Hindlimb muscle (tissue), 1 donor: ENCODE measurements at places on chromosomes 5 and 9.

GRCh38 chr9:88628114-88628513 is 93.1 kb downstream of the NXNL2 start:
- no peak for DNase-seq

GRCh38 chr5:119578937-119579336 is 50.4 kb upstream of the FAM170A start:
- DNase-seq = no peak

DNA sequence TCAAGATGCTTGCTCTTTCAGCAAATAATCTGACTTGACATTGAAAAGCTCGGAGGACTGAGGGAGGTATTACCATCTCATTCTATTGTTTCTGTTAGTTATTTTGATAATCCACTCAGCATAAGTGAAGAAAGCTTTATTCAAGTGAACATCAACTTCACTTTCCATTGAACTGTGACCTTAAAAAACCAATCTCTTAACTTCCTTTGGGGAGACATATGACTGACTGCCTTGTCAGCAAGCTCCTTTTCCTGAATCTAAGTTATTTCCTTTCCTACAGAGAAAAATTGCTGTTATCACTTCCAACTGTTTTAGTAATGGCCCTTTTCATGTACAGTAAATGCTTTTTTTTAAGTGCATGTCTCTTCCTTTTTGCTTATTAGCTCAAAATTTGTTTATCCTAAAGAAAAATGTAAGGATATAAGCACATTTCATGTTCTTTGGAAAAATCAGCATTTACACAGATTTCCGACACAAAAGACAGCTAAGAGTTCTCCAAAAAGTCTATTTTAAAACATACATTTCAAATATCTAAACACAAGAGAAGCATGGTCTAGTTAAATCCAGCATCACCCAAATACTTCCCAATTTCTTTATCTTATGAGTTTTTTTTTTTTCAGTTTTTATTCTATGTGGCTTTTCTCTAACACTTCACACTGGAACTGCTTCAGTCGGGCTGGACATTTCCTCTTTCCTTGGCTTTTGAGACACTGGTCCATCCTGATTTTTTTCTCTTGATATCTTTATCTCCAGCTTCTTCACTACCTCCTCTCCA is 117.9 kb upstream of the DAB2 start:
- no peak for DNase-seq

DNA sequence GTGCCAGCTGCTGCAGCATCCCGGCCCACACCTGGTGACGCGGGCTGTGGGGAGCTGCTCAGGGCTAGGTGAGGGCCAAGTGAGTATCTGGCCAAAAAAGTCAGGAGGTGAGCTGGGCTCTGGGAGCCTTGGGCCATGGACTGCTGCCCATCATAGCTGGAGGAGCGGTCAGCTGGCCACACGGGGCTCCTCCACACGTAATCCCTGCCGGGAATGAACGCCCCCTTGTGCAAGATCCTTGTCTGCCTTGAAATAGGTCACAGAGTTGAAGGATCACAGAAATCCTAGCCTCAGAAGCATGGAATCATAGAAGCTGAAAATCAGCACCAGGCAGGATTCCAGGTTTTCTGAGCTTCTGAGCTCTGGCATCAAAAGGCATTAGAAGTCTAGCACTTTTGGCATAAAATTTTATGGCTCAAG is 16.8 kb upstream of the COL27A1 start:
- DNase-seq = no peak

GRCh38 chr5:83044926-83045325 is 32.3 kb downstream of the TMEM167A start:
- DNase-seq = no peak

DNA sequence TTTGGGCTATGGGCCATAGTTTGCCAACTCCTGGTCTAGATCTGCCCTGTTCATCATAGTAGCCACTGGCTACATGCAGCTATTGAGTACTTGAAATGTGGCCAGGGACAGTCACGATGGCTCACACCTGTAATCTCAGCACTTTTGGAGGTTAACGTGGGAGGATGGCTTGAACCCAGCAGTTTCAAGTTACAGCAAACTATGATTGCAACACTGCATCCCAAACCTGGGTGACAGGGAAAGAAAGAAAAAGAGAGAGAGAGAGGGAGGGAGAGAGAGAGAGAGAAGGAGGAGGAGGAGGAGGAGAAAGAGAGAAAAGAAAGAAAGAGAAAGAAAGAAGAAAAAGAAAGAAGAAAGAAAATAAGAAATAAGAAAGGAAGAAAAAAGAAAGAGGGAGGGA is 5.1 kb upstream of the GMCL2 start:
- no peak for DNase-seq

- no peak for DNase-seq
These were observed 2.1 kb downstream of the ARHGEF37 start for GRCh38 chr5:149583394-149583793.

DNA sequence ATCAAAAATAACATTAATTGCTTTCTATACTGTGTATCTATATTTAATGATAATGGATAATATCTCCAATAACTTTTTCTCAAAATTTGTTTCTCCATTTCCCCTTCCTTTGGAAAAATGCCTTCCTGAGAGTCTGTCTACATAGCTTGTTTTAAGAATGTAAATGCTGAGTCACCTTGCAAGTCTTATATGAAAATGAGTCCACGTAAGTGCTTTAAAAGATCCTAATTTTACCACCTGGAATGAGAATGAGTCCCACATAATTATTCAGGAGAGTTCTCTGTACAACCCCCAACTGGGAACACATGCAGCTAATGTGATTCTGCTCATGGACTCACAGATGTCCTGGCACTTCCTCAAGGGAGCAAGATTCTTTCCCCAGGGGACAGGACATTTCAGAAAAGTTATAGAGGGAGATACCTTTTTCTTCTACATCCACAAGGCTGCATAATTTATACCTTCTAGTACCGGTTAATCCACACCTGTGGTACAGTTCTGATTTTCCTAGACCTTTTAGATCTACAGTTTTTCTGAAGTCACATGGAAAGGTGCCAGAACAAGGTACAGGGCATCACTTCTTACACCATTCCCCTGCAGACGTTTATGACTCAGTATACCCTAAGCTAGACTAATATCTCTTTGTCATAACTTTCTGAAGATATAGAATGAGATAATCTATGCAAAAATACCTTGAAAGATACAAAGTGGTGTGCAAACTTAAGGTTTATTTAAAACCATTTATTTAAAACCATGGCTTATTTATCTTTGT is 314.1 kb downstream of the CETN3 start:
- DNase-seq = no peak

- DNase-seq = no peak
These were observed 45.7 kb upstream of the GPR151 start for GRCh38 chr5:146561711-146562110.

DNA sequence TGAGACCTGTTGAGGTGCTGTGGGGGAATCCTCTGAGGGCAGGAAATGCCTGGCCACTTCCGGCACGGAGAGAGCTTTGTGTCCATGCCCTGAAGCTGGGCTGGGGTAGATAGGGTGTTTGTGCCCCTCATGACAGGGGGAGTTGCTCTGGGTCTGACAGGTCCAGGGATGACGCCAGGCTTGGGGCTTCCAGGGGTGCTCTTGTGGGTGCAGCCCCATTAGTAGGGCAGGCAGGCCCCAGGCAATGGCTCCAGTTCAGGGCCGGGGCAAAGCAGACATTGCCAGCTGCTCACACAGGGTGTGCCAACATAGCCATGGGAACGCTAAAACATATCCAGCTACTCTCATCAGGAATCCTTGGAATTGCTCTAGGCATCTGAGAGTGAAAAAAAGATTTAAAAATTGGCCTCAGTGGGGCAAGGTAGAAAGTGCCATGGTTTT is 21.1 kb downstream of the PITX1 start:
- no peak for DNase-seq

- DNase-seq = no peak
These were observed 12.4 kb upstream of the HSDL2 start for GRCh38 chr9:112367465-112367864.

GRCh38 chr5:9013147-9013546 is 532.7 kb downstream of the SEMA5A start:
- DNase-seq = no peak

DNA sequence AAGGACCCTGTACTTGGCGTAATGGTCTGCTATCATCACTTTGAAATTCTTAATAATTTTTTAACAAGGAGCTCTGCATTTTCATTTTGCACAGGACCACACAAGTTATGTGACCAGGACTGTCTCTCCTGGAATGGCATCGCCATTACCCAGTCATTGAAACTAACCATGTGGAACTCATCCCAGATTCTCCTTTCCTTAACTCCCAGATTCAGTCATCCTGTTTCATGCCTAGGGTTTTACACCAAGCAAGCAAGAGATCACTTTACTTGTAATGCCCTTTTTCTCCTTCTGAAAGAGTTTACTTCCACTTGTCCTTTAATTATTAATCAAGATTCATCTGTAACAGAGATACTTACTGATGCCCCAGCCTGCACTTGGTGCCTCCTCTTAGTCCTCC is 12.0 kb downstream of the FRMD3 start:
- no peak for DNase-seq

- DNase-seq = no peak
These were observed 40.0 kb upstream of the PHYKPL start for GRCh38 chr5:178272591-178272990.

DNA sequence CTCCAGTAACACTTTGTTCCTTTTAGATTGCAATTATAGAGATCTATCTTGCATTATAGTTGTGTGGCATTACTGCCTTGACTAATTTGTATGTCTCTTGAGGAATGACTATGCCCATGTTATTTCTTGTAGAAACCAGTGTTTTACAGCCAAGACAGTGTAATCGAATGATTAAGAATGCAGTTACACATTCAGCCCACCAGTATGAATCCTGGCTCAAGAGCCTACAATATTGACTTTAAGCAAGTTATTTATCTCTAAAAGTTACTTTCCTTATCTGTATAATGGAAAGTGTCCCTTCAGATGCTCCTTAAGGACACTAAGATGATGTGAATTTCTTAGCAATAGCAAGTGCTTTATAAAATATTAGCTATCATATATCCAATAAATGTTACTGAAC is 9.7 kb upstream of the SNX24 start:
- no peak for DNase-seq

DNA sequence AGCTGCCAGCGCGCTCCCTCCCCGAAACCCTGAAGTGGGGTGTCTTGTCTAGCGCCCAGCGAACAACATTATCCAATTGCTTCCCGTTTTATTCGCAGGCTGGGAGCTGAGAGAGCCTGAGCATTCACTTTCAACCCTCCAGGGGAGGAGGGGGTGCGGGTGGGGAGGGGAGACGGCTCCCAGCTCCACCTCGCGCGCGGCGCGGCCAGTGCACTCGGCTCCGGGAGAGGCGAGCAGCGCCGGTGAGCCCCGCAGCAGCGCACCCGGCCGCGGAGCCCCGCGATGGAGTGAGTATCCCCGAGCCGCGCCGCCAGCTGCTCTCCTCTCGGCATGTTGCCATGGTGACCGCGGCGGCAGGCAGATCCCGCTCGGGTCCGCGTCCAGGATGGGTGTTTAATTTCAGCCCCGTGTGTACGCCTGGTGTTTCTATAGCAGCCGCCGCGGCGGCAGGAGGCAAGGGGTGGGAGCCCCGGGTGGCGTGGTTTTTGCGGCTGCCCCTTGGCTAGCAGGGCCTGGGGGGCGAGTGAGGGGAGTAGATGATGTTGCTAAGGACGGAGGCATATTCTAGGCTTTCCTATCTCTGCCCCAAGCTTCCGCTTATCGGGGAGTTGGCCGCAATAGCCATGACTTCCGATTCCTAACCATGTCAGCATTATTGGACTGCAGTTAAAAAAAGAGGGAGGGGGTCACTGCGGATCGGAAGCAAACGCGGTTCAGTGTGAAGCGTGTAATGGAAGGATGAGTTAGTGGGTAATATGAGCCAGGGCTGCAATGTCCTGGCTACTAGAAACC is 139.2 kb upstream of the PALM2AKAP2 start:
- peak; percentile 80 for DNase-seq

DNA sequence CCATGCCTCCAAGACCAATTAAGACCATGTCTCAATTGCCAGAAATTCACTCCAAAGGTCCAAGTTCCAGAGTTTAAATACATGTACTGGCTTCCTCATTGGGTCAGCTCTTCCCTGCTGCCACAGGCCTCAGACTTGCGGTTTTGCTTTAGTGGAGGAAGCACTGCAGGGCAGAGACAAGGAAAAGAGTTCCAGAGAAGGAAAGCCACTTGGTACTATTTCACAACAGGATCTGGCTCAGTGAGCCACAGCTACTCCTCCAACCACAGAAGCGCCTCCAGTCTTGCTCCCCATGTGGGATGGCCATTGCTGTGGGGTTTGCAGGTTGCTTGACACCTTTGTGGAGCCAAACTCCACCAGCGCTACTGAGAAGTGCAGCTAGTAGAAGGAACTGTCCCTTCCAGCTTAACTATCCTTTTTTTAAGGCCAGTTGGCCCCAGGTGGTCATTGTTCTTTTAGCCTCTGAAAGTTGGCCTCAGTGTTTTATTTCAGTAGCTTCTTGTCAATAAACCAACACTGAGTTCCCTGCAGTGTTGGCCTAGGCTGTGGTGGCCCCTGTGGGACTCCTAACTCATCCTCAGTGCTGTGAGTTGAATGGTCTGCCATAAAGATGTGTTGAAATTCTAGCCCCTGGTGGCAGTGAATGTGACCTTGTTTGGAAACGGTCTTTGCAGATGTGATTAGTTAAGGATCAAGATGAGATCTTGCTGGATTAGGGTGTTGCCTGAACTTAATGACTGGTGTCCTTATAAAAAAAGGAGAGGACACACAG is 93.7 kb upstream of the DAP start:
- DNase-seq = peak; percentile 6

GRCh38 chr5:159178978-159179377 is 30.4 kb downstream of the RNF145 start:
- DNase-seq = no peak

DNA sequence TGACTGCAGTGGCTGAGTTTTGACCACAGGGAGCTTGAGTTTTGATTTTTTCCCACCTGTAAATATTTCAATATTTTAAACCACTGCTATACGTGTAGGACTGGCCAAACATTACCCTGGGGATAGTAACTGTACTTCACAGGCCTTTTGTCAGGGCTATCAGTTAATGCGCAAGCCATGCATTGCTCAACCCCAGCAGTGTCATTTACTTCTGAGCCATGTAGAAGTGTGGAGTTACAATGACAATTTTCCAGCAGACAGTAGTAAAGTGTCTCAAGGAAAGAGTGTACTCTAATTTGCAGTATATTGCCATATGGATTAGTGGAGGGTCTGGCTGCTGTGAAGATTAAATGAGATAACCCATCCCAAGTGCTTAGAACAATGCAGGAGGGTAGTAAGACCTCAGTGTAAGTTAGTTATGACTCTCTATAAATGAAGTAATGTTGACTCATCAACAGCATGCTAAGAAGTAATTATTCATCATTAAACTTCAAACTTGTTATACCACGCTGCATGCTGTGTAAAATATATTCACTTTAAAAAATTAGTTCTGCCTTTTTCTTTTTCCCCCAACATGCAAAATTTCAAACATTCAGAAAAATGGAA is 489.2 kb downstream of the KDM4C start:
- DNase-seq = no peak

DNA sequence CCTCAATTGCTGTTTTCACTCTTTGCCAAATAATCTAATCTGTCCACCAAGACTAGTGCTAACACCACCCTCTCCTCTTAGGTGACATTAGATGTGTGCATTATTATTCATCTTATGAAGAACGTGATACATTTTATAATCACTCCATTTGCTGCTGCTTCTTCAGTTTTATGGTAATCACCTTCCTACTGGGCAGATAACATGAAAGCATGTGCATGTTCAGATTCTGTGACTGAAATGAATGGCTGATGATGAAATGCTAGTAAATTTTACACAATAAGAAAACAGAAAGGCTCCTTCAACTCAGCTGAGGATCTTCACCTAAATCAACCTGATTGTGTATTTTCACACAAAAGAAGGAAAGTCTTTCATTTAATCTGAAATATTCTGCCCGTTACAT is 577.6 kb downstream of the CSNK1G3 start:
- DNase-seq = no peak

GRCh38 chr5:156399323-156399722 is 72.4 kb downstream of the SGCD start:
- no peak for DNase-seq
